ENCODE measurements at places on chromosomes 5 and 9.

DNA sequence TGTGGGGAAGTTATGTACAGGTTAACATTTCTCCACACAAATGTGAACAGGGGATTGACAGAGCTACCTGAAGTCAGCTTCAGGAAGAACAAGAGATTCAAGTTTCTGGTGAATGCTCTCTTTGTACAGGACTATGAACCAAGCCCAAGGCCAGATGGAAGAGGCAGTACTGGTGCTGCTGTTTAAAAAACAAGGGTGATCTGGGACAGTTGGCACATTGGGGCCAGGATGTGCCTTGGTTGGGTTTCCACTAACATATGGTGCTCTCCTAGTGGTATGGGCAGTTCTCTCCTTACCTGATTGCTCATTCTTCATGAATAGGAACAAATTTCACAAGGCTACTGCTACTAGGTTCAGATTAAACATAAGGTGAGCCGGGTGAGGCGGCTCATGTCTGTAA, 40.0 kb downstream of the MTMR12 start:
- DNase-seq: no peak

- DNase-seq: no peak
Observed at GRCh38 chr9:13971966-13972655, 341.8 kb downstream of the NFIB start.

DNA sequence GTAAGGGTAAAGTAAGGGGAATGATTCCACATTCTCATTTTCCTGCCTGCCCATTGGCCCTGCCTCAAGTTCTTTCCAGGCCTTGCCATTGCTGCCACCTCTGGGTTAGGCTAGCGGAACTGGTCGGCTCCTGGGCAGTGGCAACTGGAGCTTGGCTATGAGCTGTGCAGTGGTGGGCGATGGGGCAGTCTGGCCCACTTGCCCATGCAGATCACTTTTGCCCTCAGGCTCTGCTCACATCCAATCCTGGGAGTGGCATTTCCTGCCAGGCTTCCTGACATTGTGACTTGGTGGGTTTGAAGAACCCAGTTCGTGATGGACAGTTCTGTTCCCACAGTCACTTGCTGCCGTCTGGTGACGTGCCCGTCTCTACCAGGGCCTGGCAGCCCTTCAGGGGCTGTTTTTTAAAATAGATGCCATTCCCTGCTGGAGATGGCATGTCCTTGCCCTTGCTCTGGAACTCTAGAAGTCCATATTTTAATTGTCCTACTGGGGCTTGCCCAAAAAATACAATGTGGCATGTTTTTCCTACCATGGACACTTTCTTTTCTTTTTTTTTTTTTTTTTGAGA, 86.1 kb downstream of the FGF18 start:
- DNase-seq: no peak

- no peak for DNase-seq
Observed at GRCh38 chr5:142601432-142601831, 84.5 kb downstream of the FGF1 start.

DNA sequence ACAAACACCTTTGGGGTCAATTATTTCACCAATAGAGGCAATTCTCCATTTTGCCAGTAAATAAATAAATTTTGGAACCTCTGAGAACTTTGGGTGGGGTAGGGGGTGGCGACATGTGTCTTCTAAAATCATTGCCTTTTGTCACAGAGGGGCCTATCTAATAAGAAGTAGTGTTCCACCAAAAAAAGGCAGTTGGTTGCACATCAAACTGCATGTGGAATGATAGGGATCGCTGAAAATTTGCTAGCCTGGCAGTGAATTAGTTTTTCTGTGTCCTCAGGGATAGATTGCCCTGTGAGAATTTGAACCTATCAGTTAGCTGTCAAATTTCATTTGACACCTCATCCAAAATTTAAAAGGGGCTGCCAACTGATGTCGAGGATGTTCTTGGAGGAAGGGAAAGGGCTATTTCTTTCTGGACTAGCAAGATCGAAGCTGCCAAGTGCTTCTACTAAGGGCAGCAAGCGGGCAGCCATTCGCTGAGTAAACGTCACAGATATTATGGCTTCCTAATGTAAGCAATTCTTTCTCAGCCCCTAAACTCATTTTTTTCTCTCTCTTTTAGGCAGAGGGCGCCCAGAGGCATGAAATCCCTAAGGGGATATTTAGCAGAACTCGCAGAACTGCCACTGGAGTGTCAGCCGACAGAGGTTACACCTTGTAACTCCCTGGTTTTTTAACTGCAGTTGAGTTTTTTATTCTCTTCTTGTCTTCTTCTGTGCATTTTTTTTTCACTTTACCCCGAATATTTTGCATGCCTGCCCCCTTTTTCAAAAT, 2208.1 kb upstream of the WWC1 start:
- DNase-seq: no peak

GRCh38 chr5:170313344-170313743, 15.8 kb upstream of the LCP2 start:
- DNase-seq: no peak

DNA sequence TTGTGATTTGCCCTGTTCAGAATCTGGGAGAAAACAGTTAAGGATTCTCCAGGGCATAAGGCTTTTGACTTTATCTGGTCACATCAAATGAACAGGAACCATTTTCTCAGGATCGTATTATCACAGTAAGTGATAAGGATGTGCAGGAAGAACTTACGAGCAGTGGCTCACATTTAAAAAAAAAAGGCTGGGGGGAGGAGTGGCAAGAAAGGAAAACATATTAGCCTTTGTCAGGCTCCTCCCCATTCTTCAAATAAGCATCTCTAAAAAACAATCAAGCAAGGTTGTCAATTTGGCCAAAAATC, 234.3 kb upstream of the TMEM161B start:
- DNase-seq: no peak

DNA sequence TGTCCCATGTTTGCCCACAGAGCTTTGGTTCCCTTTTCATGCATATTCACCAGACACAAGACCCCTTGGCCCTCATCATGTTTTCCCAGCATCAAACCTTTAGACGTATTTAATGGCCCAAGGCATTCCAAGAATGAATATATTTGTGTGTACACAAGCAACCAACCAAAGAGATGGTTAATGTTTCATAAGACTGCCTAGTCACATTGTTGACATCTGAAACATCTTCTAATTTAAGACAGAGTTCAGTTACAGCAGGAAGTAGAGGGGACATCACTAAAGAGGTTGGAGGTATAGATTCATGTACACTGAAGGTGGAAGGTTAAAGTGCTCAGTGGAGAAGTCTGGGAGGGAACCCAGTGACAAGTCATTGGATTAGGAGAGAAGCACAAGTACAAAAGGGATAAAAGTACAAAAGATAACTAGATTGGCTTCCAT, 49.1 kb downstream of the SUSD1 start:
- no peak for DNase-seq

- DNase-seq: no peak
Observed at GRCh38 chr5:67002832-67003684, 193.5 kb downstream of the CD180 start.

GRCh38 chr5:181120306-181120705, 10.7 kb downstream of the OR2V1 start:
- DNase-seq: no peak

DNA sequence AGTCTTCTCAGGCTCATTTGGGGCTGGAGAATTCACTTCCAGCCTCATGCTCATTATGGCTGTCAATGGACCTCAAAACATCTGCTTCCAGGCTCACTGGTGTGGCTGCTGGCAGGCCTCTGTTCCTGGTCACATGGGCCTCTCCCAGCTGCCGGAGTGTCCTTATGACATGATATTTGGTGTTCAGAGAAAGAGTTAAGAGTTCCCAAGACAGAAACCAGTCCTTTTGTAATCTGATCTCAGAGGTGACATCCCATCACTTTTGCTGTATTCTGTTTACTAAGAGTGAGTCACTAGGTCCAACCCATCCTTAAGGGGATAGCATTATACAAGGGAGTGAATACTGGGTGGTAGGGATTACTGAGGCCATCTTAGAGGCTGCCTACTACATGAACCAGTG, 104.6 kb downstream of the CACNA1B start:
- DNase-seq: no peak

GRCh38 chr5:119049824-119050449, 20.9 kb upstream of the DMXL1 start:
- DNase-seq: no peak

- no peak for DNase-seq
Observed at GRCh38 chr5:96008487-96008886, 46.8 kb upstream of the ELL2 start.

Data from natural killer cell treated with Interleukin-12 subunit alpha and Interleukin-12 subunit beta and Interleukin-15 and Interleukin-18, amount 100 ng/mL, for 72 hours (primary cell).